ENCODE measurements at places on chromosomes 2 and 18.

DNA sequence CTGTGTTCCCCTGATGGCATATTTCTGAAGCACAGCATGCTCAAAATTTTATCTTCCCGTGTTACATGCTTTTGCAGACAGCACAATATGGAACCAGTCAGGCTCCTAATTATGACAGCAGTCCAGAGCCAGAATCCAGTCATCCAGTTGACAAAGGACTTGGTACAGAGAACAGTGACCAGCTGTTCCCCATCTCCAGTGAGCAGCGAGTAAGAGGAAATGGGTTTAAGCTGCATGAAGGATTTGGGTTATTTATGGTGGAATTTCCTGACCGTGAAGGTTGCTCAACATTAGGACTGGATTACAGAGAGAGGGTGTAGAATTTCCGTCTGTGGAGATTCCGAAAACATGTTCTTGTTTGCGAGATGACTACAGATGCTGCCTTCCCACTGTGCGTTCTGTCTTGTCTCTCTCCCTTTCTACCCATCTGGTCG is 24.4 kb downstream of the SGPP2 start:
- peak; percentile 15 for DNase-seq

GRCh38 chr2:162118166-162119031 is 33.6 kb downstream of the GCG start:
- DNase-seq = no peak

DNA sequence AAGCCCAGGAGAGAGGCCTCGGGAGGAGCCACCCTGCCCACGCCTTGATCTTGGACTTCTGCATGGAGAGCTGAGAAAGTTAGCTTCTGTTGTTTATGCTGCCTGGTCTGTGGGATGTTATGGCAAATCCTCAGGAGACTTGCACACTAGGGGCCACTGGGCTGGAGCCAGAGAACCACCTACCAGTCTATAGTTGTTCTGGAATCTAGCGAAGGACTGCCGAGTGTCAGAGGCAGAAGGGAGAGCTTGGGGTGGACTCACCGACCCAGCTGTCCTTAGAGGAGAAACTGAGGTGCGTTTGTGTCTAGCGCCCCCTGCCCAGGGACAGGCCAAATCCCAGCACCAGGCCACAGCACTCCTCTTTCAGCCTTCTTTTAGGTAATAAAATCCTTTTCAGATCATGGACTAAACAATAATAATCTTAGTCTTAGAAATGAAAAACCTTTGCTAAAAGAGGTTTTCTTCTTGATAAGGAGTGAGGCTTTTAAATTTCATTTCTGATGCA is 398.7 kb upstream of the SALL3 start:
- DNase-seq = no peak

- no peak for DNase-seq
These were observed 385.4 kb upstream of the SYT4 start for GRCh38 chr18:43662657-43663056.

DNA sequence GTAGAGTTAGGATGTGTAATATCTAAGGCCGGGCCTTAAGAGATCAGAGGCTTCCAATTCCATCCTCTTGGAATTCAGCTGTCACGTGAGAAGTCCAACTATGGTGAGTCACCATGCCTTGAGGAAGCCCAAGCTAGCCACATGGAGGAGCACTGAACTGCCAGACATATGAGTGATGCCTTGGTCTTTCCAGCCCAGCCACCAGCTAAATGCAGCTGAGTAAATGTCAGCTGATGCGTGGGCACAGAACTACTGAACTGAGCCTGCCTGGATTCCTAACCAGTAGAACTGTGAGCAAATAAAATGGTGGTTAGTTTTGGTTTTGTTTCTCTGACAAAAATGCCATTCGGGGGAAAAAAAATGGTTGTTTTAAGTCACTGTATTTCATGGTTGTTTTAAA is 153.7 kb upstream of the SERTAD2 start:
- no peak for DNase-seq

DNA sequence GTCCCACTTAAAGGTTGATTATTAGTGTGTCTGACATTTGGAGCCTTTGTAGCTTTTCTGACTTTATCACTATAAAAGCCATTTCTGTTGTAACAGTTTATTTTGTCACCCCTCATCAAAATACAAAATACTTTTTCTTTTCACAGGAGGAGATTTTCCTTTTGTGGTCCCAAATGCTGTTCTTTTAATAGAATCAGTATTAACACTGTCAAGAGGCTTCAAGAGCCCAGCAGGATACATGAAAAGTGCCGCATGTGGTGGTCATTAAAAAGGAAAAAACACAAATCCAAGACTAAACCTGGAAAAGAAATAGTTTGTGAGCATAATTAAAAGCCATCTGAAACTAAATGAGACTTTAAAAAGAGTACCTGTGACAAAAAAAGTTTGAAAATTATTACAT is 515.7 kb downstream of the DCDC2C start:
- no peak for DNase-seq

DNA sequence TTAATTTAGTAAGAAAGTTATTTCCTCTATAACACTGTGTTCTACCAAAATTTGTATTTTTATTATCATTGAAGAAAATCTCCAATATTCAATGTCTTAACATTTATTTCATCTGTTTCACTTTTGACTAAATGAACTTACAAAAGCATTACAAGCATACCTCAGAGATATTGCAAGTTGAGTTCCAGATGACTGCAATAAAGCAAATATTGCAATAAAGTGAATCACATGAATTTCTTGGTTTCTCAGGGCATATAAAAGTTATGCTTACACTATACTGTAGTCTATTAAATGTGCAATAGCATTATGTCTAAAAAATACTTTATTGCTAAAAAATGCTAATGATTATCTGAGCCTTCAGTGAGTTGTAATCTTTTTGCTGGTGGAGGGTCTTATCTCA is 78.3 kb downstream of the TTC32 start:
- no peak for DNase-seq

DNA sequence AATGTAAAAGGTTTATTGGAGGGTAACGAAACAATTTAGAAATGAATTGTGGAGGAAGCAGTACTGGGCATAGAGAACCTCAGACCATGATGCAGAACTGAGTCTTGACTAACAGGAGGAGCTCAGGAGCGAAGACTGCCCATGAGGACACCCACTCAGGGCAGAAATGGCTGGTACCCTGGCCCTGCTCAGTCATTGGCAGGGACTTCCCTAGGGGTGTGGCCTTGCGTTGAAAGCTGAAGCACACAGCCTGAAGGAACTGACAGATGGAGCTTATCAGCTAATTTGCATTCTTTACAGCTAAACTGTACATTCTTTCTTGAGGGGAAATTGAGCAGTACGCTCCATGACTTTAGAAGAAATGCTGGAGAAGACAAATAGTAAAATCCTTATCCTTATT is 57.1 kb downstream of the PDK1 start:
- no peak for DNase-seq

- DNase-seq = no peak
These were observed 8.8 kb downstream of the SIX2 start for GRCh38 chr2:45000341-45000901.

GRCh38 chr2:112821682-112822081 is 14.9 kb downstream of the IL1B start:
- DNase-seq = no peak

- DNase-seq = no peak
These were observed 193.2 kb upstream of the TWIST2 start for GRCh38 chr2:238654479-238655197.

- no peak for DNase-seq
These were observed 62.8 kb downstream of the INO80D start for GRCh38 chr2:206023183-206023582.

GRCh38 chr2:48227617-48228344 is 302.2 kb upstream of the STON1 start:
- no peak for DNase-seq

GRCh38 chr2:232375164-232375563 is 3.4 kb upstream of the ALPP start:
- DNase-seq = no peak

- DNase-seq = no peak
These were observed 26.6 kb downstream of the ONECUT2 start for GRCh38 chr18:57461652-57462269.

DNA sequence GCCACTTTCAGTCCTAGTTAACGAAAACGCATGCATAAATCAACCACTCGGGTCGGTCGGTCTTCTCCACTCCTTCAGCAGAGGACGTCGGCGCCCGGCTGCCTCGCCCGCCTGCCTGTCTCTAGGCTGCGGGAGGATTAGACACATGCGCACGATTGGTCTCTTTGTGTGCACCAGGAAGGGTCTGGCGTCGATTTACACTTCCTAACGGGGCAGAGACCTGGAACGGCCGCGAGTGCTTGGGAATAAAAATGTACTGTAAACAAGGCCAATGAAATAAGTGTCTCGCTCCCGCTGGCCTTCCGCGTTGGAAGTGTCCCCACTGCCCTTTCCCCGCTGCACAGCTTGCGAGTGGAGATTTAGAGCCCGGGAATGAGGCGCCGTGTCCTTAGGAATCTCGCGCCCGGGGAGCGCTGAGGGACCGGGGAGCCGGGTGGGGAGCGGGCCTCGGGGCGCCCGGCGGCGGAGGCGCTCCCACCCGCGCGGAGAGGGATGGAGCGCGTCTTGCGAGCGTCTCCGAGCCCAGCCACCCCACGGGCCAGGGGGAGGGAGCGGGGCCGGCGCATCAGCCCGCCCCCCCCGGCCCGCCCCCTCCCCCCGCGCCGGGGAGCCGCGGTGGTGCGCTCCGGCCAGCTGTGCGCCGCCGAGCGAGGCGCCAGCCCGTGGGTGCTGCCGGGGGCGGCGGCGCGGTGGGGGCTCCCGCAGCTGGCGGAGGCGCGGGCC is at the start of gene DOK6:
Gene DOK6, plus strand, starts transcription at position 636 of the 723 bp plus-strand sequence.
- no peak for DNase-seq

GRCh38 chr18:64983497-64984238 is 767.1 kb upstream of the CDH7 start:
- no peak for DNase-seq

- DNase-seq = no peak
These were observed 352.5 kb upstream of the EPHA4 start for GRCh38 chr2:221924576-221924975.

GRCh38 chr2:216606551-216607276 is 26.5 kb upstream of the IGFBP2 start:
- DNase-seq = no peak

- no peak for DNase-seq
These were observed 190.4 kb upstream of the HDAC4 start for GRCh38 chr2:239590995-239591915.

DNA sequence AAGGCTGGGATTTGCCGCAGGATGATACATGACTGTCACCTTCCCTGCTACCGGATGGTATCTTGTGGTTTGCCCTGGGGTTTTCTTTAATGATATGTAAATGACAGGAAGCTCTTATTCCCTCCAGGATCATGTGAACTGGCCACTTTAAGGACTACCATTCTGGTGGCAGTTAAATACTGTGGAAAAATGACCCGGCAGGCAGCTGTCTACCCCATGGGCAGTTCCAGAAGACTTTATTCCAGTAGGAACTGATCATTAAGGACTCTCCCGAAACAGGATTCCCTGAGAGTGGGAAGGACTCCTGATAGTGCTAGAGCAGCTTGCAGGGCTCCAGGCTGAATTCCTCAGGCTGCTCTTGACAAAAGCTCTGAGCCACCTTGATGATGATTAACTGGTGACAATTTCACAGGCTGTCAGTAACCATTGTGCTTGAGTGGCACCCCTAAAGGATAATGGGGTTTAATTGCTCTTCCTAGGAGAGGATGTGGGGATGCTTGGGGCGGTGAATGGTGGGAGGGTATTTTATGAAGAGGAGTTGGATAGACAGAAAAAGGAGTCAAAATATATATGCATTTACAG is 212.0 kb downstream of the CPS1 start:
- no peak for DNase-seq

DNA sequence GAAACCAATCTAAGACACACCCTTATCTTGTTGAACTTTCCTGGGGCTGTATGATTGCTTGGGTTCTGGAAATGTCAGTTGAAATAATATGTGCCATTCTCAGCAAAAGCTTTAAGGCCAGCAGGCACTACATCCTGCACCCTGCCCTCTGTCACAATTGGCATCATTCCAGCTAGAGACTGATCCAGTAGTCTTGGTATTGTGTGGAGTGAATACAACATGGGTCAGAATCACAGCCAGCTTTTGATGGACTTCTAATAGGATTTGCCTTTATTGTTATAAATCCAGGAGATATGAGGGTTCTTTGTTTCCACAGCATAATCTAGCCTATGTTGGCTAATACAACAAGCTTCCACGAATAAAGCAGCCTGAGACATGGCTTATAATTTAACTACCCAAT is 617.0 kb upstream of the CDH2 start:
- DNase-seq = no peak

GRCh38 chr2:219459460-219460311 is 25.0 kb downstream of the SPEG start:
- DNase-seq = peak; percentile 53

GRCh38 chr18:69649684-69650083 is 249.0 kb downstream of the DOK6 start:
- DNase-seq = no peak

DNA sequence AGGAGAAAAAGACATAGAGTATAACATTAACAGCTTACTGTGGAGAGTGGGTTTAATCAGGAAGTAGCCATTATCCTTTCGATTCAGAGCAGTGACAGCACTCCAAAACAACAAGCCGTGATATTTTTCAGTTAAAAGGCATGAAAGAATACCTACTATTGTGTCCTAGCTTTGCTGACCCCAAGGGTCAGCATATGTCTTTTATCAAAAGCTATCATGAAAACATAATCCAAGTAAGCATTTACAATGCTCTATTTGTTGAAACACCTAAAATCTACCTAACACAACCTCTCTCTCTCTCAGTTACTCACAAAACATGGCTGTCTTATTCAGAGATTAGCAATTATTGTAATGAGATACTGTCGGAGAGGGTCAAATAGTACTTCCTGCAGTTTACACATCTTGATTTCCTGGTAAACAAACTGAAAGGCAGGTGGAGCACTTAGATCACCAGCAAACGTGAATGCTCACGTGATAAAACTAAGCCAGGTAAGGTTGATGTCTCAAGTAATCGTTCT is 100.0 kb downstream of the BAZ2B start:
- DNase-seq = peak; percentile 23

- no peak for DNase-seq
These were observed 10.0 kb downstream of the KLF7 start for GRCh38 chr2:207155516-207156444.

DNA sequence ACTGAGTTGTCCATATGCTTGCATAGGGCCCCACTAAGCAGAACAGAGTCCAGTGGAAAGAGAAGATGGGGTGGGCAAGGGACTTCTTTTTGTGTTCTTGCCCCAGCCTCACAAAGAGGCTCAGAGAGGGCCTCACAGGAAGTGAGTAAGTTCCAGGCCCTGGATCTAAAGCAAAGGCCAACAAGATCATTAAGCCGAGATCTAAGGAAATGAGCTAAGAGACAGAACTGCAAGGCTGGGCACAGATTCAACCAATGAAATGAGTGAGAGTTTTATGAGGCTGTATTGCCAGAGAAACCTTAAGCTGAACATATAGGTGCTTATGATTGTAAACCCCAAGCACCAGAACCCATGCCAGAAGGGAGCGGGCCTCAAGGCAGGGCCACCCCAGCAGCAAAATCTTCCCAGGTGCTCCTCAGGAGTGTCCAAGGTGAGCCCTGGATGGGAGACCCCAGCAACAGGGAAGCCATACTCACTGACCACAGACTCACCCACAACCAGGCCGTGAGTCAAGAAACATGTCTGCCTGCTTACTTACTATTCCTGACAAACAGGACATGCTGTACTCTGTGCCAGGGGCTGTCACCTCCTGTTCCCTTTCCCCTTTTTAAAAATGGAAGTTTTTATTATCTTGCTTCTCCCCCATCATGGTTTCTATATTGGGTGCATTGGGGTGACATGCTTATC is 40.2 kb downstream of the SLC14A1 start:
- no peak for DNase-seq

All from transverse colon (tissue), 4 donors.